Femur (tissue), 1 donor: ENCODE measurements at places on chromosomes 7 and 10.

DNA sequence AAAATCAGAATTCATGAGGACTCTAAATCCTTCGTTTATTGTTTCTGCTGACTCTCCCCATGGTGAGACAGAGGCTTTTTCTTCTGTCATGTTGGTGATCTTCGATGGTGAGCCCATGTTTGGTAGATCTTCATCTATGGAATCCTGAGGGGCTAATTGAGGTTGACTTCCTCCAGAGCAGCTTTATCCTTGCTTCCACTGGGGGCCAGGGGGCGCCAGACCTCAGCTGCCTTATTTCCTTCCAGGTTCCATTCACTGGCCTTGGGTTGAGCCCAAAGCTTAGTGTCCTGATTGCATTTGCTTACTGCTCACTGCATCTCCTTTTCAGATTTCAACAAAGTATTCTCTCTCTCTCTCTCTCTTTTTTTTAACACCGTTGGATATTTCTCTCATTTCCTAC is 80.7 kb downstream of the GCC1 start:
- DNase-seq: no peak

DNA sequence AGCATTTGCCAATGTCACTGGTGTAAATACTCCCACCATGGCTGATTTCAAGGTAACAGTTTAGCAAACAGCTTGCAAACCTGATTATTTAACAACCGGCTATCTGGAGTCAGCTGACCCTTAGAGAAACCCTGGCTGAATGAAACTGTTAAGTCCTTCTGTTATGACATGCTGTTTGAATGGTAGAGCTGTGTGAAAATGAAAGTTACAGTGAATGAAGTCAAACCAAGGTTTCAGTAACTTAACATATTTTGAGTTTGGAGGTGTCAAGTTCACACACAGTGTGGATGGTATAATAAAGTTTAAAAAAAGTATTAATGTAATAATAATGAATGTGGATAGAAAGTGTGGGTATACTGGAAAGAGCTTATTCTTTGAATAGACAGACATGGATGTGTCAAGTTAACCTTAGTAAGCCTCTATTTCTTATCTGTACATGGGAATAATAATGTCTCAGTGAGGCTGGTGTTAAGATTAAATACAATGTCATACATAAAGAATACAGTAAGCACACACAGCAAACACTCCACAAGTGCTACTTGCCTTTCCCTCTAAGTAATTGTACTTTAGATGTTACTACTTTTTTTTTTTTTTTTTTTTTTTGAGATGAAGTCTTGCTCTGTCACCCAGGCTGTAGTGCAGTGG is 150.4 kb downstream of the TAX1BP1 start:
- no peak for DNase-seq

GRCh38 chr10:78919181-78919966 is 149.4 kb upstream of the ZMIZ1 start:
- no peak for DNase-seq

GRCh38 chr10:133509700-133510099 is 17.5 kb upstream of the CYP2E1 start:
- DNase-seq: no peak

DNA sequence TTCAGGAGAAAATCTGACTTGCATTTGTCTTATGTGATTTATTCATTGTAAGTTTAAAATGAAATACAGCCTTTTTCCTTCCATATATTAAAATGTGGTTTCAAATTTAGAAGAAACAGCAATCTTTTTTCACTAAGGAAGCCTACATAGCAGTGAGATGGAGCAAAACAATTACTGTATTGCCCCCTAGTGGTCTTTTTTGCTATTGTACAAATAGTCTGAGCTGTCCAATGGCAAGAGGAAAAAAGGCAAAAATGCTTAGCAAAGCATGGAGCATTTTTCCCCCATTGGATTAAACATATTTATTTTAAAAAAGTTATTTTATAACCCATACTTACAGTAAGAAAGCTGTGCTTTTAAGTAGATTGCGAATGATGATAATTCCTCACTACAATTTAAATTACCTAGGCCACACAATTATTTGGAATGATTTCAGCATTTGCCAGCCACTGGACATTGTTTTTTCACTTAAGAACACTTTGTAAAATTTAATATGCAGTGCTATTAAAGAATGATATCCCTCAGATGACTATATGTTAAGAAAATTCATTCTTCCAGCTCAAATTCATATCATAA is 119.5 kb downstream of the CPED1 start:
- no peak for DNase-seq

DNA sequence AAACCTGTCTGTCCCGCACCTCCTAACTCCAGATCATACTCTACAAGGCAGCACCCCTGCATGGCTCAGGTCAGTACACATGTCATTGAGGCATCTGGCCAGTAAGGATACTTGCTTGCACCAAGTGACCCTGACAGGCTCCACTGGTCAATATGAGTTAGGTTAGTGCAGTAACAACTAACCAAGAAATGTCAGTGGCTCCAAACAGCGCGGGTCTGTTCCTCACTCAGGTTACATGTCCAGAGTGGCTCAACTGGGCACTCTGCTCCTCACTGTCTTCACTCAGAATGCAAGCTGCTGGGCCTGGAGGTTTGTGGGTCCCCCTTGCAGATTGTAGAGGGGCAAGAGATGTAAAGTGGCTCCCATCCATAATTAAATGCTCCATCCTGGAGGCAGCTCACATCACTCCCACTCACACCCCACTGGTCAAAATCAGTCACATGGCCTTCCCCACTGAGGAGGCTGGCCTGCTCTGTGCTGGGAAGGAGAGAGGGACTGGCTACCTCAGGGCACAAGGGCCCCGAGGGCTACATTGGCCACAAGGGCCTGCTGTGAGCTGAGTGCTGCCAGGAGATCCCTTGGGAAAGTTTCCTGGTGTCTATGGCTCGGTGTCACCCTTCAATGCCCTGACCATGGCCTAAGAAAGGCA is 109.1 kb upstream of the GDF10 start:
- DNase-seq: no peak

DNA sequence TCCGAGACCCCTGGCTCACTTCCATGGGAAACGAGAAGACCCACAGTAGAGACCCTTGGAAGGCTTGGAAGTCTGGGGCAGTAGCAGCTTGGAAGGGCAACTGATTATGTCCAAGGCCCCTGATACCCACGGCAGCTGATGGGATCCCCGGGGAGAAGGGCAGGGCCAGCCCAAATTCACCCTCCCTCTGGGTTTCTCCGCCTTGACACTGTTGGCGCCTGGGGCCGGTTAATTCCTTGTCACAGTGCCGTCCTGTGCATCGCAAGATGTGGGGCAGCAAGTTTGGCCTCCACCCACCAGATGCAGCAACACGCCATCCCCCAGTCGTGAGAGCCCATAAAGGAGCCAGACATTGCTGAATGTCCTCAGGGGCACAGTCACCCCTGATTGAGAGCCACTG is 89.2 kb downstream of the RGS10 start:
- DNase-seq: no peak

DNA sequence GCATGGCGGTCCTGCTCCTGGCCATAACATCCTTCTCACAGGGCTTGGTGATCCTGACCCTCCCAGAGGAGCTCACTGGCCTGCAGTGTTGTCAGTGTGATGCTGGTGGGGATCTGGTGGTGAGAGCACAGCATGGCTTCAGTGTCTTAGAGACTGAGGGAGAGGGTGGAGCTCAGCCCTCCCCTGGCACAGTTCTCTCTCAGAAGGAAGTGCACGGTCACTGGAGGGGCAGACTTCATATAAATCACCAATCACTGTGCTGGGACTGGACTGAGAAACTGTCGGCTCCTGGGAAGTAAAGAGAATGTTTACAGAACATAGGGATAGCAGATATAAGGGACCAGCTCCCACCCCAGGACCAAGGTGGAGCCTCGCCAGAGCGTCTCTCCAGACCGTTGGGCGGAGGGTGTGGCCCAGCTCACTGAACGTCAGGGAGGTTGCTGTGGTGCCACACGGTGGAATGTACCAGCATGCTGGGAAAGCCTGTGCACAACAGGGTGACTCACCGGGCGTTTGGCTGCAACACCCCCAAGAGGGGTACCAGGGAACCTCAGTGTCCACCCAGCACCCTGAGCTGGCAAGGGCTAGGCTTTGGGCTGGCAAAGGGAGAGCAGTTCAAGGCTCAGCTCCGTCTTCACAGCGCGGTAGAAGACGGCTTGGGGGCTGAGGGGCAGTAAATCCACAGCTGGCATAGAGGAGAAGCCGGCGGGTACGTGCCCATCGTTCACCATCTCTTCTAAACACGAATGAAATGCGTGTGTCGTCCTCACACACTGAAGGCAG is 8.8 kb upstream of the GET4 start:
- DNase-seq: no peak

GRCh38 chr7:33395340-33395739 is 266.0 kb downstream of the BBS9 start:
- no peak for DNase-seq

GRCh38 chr10:5234106-5234860 is 37.6 kb downstream of the AKR1C4 start:
- peak; percentile 55 for DNase-seq

DNA sequence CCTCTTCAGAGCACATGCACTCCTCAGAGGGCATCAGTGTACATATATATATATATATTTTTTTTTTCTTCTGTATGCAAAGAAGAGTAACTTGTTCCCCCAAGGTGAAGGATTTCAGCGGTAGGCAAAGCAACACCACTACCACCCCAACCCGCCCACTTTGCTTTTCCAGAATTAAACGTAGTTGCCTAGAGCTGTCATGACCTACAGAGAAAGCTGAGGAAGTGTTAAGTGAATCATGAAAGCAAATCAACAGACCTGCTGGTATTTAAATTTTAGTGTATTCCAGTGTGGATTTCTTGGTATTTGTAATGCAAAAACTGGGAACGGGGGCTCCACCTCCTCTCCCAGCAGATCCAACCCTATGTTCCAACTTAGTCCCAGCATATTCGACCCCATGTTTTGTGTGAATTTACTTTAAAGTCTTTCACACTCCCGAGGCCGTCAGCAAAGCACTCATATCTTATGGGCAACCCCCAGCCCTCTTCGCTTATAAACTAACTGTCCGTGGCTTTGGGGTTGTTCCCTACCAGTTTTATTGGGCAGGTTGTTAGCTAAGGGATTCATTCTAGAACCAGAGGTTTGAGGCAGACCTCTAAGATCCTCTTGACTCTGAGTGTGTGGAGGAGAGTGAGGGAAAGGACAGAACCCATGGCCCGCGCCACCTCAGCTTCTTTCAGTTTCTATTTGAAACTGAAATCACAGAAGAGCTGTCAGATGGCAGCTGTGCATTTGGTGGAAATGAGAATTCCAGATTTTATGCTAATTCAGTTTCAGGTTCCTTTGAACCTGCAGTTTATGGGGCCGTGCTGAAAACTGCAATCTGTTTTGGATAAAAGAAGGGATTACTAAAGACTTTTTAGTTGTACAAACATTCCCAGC is 450.2 kb upstream of the GALNT17 start:
- no peak for DNase-seq

GRCh38 chr7:37016064-37016878 is 292.0 kb upstream of the AOAH start:
- DNase-seq: no peak

DNA sequence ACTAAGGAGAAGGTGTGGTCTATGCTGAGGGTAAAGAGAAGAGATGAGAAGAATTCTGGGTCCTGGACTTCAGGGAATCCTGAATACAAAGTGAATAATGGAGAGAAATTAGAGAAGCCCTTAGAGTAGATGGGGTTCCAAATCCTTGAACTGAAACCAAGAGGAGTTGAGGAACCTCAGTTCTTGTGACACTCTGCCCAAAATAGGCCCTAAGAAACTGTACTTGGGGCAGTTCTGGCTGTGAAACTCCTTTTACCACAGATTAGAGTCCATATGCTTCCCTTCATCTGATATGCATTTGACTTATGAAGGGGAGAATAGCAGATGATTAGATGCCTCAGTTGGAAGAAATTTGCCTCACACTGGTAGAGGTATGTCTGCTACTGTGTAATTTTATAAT is 19.0 kb downstream of the TES start:
- DNase-seq: no peak

- peak; percentile 22 for DNase-seq
These were observed 707 bp upstream of the GHITM start for GRCh38 chr10:84138478-84139125.

DNA sequence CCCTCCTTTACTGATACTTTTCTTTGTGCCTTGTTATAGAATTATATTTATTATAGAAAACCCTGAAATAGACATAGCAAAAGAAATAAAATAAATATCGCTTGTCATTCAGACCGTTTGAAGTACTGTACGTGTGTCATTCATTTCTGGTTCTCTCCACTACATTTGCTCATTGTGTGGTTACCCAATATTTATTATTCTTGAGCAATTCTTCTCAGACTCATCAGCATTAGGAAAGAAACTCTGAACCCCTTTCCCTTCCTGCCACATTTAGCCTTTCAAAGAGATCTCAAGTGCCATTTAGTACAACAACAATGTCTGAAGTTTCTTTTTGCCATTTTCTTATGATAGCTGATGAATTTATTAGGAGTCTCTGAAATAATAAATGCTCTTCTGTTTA is 154.1 kb downstream of the KIAA1217 start:
- no peak for DNase-seq

DNA sequence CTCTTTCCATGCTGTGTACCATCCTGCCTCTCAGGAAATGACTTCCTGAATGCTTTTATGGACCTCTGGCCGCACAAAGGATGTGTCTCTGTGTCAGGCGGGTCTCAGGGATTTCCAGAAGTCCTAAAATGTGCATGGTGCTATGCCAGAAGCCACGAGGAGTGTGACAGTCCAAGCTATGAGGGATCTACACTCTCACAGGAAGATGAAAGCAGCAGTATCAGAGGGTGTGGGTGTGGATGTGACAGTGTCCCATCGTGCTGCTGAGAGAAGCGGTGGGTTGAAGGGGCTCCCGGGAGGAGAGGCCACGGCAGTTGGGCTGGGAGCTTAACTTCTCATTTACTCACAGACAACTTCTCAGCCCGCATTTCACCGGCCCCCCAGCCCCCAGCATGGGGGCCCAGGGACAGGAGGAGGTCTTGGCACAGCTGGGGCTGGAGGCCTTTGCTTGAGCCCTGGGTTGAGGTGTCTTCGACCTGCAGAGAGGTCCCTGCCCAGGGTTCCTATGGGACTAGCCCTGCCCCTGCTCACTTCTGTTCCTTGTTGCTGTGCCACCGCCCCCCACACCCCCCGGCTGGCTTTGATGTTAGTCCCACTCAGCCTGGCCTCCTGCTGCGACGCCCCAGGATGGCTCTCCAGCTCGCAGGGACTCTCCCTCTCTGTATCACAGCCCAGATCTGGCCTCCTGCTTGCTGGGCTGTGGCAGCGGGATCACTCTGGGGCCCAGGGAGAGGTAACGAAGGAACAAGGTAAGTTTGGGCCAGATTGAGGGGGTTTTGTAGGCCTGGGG is 30.8 kb upstream of the EMX2 start:
- no peak for DNase-seq

GRCh38 chr10:59258890-59259289 is 82.4 kb downstream of the PHYHIPL start:
- DNase-seq: no peak

DNA sequence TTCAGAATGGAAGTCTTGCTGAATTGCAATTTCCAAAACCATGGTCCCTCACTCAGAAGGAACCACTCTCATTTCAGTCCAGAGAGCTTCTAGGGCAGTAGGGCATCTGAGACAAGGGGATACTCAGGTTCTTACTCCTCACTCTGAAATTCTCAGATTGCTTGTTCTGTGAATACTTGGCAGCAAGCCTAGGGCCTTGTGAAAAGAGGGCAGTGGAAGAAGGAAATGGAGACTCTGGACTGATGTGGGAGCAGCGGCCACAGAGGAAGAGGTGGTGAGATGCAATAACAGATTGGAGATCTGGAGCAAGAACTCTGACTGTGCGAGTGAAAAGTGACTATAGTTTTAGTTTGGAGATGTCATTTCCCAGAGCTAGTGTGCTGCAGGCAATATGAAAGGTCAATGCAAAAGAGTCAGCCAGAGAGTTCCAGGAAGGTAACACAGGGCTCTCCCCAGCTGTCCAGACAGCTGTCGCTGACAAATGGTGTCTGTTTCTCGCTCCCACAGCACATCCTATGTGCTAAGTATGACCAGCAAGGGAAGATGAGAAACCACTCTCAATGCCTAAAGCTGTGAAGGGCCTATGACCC is 291.6 kb upstream of the KIAA1217 start:
- peak; percentile 56 for DNase-seq
